ENCODE measurements at places on chromosomes 3 and 15.

- DNase-seq: no peak
Observed at GRCh38 chr15:101039461-101039860, 120.3 kb downstream of the LRRK1 start.

DNA sequence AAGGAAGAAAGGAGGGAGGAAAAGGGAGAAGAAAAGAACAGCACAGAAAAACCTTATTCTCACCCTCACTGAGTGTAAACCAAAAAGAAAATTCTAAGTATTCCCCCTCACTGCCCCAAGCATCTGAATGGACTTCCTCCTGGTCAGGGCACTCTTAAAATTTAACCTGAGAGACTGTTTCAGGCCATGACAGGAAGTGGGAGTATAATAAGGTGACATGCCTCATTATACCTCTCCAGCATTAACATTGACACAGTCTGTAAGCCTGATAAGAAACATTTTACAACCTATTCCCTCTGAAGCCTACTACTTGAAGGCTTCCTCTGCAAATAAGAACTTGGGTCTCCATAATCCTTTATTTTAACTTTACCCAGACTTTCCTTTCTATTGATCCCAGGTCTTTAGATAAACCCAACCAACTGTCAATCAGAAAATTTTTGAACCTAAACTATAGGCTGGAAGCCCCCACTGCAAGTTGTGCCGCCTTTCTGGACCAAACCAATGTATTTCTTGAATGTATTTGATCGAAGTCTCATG is 41.7 kb downstream of the SLCO2A1 start:
- DNase-seq: no peak

- DNase-seq: no peak
Observed at GRCh38 chr3:194139071-194139813, 3.3 kb downstream of the HES1 start.

GRCh38 chr3:32412887-32413286 is 21.2 kb downstream of the CMTM7 start:
- DNase-seq: no peak

DNA sequence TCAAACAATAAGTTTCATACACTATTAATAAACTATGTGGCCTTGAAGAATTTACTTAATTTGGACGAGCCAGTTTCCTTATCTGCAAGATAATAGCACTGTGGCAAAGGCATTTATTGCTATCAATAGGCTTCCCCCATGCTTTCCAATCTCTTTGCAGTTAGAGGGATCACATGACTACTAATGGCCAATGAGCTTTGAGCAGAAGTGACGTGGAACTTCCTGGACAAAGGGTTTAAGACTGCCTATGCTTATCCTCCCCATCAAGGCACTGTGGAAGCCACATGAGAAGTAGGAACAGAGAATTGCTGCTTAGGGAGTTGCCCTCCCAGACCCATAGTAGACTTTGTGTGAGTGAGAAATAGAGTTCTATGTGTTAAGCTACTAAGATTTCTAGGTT is 16.7 kb upstream of the ZMAT3 start:
- DNase-seq: no peak

GRCh38 chr15:40863660-40864270 is 10.3 kb downstream of the RHOV start:
- DNase-seq: no peak

DNA sequence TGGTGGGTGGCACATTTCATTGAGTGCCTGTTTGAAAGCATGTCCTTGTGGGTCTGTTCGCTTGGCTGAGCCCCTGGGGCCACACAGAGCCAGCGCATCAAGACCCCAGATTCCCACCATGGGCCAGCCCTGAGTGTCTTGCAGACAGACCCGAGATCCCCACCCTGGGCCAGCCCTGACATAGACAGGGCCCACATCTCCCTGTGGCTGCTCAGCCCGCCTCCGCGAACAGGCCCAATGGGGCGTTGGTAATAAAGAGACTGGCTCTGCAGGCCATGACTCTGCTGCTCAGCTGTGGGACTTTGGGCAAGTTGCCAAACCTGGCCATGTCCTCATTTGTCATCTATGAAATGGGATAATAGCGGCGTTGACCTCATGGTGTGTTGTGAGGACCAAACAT is 22.6 kb downstream of the FAH start:
- DNase-seq: no peak

- no peak for DNase-seq
Observed at GRCh38 chr15:100772478-100772877, 107.2 kb upstream of the ALDH1A3 start.

DNA sequence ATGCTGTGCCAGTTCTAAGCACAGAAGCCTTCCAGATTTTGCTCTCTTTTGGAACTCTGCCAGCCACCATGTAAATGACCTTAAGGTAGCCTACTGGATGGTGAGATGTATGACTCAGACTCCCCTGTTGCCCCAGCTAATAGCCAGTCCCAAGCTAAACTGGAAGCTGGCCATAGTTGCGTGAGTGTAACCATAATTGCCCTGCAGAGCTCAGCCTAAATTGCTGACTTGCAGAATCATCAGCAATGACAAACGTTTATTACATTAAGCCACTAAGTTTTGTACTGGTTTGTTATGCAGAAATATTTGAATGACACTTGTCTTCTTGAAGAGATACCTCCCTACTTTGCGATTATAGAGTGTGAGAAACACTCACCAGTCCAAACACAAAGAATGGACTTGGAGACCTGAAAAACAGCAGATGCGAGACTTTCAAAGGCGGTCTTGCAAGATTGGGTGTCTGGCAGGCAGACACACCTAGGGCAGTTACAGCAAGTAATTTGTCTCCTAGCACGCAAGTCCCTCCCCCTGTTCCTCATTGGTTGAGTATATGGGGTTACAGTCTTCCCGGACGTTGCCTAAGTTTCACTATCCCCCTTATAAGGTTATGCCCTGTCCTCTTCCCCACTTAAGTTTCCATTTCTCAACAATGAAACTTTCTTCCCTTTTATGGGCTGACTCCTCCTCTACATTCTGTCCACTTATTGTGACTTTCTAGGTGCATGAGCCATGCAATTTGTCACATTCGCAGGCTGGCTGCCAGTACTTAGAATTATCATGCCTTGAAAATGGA is 83.6 kb upstream of the XCR1 start:
- DNase-seq: peak; percentile 94

DNA sequence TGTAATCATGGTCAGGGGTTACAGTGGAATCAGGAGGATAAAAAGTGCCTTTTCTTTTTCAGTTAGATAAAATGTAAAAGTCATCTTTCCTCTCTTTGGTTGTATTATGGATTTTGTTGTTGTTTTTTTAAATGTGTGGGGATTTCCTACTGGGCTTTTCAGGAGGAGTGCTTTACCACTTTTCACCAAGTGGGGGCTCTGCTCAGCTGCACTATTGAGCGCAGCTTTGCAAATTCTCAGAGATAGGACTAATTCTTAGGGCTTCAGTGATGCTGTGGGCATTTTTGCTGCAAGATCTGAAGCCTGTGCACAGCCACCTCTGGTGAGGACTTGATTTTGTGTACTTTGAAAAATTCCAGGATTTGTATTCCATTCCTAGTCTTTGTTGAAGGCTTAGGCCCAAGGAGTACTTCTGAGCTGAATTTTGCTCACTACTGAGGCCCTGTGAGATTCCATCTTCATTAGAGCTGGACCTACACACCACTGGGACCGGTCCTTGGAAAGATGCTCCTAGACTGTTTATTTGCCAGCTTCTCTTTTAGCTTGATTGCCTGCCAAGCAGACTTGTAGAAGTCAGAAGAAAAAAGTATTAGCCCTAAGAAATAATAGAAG is 7.5 kb downstream of the GNB5 start:
- DNase-seq: no peak

- DNase-seq: no peak
Observed at GRCh38 chr3:10918011-10918410, 74.5 kb upstream of the SLC6A1 start.

DNA sequence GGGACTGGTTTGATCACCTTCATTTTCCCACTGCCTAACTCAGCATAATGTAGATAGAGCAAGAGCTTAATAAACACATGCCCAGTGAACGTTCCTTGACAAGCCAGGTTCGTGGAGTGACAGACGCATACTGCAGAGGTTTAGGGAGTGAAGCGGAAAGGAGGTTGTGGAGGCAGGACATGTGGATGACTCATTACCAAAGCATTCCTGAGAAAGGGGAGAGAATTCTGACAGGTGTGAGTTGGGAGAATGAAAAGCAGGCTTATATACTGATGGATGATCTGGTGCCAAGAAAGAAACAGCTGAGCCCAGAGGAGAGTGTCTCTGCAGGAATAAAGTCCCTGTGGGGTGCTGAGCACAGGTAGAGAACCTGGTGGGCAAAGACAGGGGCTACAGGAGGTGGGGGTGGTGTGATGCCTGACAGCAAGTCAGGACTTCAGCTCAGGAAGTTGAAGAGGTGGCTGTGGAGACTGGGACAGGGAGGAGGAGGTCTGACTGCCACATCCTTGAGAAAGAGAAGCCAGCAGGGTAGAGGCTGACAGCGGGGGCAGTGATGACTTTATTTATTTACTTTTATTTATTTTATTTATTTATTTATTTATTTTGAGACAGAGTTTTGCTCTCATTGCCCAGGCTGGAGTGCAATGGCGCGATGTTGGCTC is 2.4 kb upstream of the RPL29 start:
- DNase-seq: no peak

GRCh38 chr15:99735868-99736267 is 2.6 kb upstream of the LYSMD4 start:
- no peak for DNase-seq

DNA sequence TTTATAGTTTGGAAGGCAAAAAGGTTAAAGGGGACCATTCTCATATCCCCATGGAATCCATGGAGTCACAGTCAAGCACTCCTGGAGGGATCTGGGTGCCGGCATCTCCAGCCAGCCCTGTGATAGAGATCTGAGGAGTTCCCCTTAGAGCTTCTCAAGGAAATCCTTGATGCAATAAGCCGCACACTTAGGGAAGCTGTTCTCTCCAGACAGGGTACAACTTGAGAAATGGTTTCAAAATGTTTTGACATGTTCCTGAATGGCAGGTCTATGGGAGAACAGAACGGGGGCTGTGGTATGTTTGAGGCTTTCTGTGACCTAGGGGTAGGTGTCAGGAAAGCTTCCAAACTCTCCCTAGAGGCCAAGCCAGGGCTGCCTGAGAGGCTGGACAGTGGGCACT is 292.9 kb downstream of the TLE3 start:
- no peak for DNase-seq

- DNase-seq: no peak
Observed at GRCh38 chr3:16849229-16849628, 35.5 kb upstream of the PLCL2 start.

GRCh38 chr15:67813104-67813634 is 12.1 kb upstream of the SKOR1 start:
- DNase-seq: no peak

GRCh38 chr15:101614761-101615160 is 37.4 kb downstream of the TM2D3 start:
- no peak for DNase-seq

DNA sequence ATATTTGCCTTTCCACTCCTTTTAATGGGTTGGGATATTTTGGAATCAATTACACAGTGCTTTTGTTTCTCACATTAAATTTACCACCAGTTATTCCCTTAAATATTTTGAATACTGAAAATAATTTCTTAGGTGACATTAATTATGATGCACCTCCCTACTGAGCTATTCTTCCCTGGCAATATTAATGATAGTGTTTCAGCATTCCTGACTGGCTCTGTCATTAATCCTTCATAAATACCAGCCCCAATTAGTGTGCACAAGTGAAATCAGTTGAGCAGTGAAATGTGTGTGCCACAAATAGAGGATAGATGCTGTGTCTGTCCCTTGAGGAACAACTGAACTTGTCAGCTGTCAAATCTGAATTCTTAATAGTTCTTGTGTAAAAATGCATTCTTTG is 304.0 kb downstream of the CACNA2D3 start:
- DNase-seq: no peak

DNA sequence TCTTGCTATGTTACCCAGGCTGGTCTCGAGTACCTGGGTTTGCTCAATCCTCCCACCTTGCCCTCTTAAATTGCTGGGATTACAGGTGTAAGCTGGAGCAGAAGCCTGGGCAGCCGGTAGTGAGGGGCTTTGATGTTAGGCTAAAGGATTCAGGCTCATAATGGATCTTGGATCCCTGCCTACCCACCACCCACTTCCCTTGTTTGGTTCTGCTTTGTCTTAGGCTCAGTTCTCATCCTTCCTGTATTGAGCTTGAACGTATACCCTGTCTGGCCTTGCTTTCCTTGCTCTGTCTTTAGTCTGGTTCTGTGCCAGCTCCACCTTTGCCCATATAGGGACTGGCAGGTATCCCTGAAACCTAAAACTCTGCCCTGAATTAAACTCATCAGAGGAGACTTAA is 1.7 kb downstream of the PPCDC start:
- DNase-seq: no peak

- DNase-seq: peak; percentile 44
Observed at GRCh38 chr3:52831500-52832301, 1.2 kb upstream of the ITIH4 start.

DNA sequence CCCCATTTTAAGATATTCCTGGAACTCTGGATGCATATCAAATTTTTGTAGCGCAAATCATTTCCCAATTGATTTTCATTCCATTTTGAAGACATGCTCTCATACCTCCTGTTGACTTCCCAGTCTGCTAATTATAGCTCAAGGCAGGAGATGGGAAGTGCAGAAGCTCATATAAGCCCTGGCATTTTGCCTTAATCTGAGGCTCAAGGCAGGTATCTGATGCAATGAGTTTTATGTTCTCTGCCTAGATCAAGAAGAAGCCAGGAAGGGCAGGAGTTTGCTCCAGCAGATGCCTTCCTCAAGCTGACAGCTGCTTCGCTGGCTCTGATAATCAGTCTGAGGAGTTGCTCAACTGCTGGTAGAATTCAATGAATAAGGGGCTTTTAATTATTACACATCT is 65.6 kb upstream of the NEDD4 start:
- no peak for DNase-seq

- peak; percentile 3 for DNase-seq
Observed at GRCh38 chr3:3998140-3998922, 199.1 kb downstream of the LRRN1 start.

DNA sequence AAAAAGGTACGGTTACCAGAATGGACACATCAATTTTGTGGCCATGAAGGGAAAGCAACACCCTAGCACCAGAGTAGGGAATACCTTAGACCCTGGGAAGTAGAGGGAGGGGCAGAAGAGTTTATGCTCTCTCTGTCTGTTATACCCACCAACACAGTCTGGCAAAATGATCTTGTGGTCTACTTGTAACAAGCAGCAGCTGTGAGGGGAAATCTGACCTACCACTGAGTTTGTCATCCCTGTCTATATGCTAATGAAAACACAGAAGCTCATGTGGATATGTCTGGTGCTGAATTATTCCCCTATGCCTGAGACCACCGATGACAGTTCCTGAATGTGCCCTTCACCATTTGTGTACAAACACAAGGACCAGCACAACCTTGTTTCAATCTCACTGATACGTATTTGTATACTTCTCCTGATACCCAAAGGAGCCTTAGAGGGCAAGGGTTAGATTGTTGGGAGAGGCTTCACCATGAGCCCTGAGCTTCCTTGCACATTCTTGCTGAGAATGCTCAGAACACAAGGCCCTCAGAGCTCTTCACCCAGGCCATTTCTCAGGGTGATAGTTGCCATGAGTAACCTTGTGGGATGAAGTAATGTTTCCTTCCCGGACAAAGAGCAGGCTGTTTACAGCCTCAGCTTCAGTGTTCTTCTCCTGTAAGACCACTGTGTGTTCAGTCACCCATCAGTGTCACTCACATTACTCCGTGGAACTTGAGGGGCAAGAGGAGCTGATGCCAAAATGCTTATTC is 24.7 kb upstream of the ZNF639 start:
- no peak for DNase-seq

GRCh38 chr3:152927131-152927530 is 92.2 kb downstream of the P2RY1 start:
- DNase-seq: no peak

GRCh38 chr3:151890721-151891141 is 17.3 kb downstream of the SUCNR1 start:
- no peak for DNase-seq

GRCh38 chr3:186997061-186997460 is 66.7 kb downstream of the ST6GAL1 start:
- no peak for DNase-seq

All from epithelial cell of proximal tubule (primary cell).